HuH-7.5 (cell line): ENCODE measurements at places on chromosomes 1 and 21.

DNA sequence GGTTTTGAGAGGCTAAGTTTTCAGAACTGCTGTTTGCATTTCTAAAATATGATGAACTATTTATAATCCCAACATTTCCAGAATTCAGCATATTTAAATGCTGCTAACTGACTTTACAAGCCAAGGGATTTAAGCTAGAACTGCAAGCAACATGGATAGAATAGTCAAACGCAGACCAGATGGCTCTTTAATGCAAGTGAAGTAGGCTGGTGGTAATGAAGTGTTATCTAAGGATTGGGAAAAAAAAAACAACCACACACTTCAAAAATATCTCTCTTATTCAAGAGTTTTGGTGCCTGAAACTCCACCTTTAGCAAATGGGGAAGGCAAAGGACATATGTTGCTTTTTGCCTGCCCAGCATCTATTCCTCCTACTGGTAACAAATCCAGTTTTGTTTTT is 20.9 kb upstream of the SSX2IP start:
- no peak for DNase-seq

- DNase-seq = no peak
These were observed 6.6 kb upstream of the NSUN4 start for GRCh38 chr1:46334030-46334384.

- DNase-seq = peak; percentile 20
These were observed 122.0 kb upstream of the B3GALT2 start for GRCh38 chr1:193308438-193308837.

DNA sequence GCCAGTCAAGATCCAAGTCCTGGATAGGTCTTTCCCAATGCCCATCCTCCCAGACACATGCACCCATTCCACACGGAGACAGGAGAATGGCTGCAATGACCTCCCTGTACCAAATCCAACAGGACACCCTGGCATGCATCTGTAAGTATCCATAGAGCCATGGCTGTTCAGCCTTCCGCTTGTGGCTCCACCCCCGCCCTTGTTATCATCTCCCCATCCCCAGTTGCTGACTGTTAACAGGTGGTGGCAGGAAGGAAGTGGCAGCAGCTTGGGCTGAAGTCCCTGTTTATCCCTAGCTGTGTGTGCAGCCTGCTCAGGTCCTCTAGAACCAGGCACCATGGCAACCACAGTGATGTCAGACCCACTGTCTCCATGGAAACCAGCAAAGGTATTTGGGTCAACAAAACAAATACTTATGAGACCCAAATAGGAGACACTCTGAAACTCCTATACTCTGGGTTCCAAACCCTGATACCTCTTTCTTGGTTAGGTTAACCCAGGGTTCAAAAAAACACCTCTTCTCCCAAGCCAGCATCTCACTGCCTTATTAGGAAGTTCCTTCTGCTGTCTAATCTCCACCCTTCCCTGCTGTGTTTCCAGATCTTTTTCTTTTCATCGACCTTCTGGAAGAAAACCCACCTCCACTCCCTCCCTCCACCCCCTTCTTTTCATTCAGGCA is 721 bp downstream of the PBXIP1 start:
- DNase-seq = no peak

DNA sequence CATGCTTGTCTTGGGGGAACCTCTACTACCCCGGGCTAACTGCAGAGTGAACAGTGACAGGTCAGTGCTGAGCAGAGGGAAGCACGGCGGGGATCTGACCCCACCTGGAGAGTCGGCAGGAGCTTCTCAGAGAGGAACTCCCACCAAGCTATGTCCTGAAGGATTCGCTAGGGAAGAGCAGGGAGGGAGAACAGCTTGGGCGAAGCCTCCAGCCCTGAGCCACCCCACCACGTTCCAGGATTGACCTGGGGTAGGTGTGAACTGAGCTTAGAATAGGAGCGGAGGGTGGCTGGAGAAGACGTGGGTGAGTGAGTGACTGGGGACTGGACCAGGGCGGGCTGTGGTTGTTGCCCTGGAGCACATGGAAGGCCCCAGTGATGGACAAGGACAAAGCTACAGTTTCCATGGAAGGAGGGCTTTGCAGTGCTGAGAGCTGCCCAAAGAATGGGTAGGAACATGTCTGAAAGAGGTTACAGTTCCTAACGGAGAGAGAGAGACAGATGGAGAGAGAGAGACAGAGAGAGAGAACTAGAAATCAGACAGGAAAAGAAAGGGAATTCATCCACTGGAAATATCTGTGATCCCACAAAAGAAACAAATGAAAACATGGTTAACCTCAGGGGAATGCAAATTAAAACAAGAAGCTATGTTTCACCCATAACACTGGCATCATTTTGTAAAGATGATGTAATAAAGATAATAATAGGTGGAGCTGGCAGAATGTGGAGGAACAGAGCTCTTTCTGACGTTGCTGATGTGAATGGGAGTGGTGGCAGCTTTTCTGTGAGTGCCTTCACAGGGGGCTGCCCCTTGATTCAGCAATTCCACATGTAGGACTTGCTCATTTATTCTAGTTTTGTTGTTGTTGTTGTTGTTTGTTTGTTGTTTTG is 17.2 kb downstream of the BSND start:
- DNase-seq = no peak

GRCh38 chr21:40714536-40714935 is 132.4 kb downstream of the DSCAM start:
- no peak for DNase-seq

GRCh38 chr1:153616144-153616916 is at the start of gene S100A14:
Gene S100A14 (minus strand): TSS chr1:153616325. CDS start chr1:153615858, 467 bp downstream.
- DNase-seq = no peak

DNA sequence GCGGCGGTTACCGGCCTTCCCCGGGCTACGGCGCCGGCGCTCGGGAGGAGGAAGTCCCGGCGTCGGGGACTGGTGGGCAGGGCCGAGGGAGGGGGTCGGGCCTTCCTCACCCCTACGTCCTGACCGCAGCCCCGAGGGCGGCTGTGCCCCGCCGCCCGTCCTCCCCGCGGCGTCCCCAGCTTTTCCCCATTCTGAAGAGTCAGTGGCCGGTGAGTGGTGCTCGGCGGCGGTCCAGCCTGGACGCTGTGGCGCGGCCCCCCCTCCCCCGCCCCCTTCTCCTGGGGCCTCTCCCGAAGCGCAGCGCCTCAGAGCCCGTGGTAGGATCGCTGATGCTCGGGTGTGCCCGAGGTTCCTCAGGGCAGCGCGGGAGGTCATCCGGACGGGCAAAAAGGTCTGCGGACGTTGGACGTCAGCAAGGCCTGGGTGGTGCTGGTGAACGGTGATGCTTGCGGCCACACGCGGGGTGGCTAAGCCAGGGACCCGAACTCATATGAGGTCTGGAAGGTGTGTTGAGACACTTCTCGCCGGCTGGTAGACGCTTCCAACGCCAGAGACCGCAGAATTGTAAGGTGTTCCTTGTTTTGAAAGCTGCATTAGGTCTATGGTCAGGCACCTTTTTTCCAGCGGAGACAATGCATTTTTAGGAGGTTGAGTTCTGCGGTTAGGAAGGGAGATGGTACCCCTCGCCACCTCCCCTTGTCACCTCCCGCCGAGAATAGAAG is 725 bp downstream of the SLC25A33 start:
- peak; percentile 60 for DNase-seq

DNA sequence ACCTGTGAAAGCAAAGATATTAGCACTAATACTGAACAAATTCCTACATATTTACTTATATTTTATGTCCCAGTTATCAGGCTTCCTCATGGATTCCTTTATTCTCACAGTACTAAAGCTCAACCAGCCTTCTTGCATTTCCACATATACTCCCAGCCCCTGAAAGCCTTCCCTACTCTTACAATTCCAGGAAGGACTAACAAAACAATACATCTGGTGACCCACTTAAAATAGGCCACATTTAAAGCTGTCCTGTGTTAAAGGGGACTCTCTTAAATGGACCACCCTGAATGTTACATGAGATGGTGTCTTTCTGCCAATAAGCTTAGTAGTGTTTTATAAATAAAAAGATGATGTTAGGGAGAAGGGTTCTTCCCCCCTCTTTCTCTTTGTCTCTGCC is 54.4 kb downstream of the NTMT2 start:
- no peak for DNase-seq

GRCh38 chr1:37108596-37109188 is 74.4 kb upstream of the GRIK3 start:
- DNase-seq = no peak

GRCh38 chr1:94942171-94943128 is 15.5 kb upstream of the CNN3 start:
- no peak for DNase-seq

GRCh38 chr1:212413902-212414327 is 771 bp downstream of the PACC1 start:
- peak; percentile 27 for DNase-seq

GRCh38 chr1:112983537-112984131 is 27.6 kb upstream of the SLC16A1 start:
- no peak for DNase-seq

GRCh38 chr1:247008406-247008799 is 546 bp upstream of the ZNF695 start:
- no peak for DNase-seq

- DNase-seq = no peak
These were observed 869.8 kb upstream of the B3GALT2 start for GRCh38 chr1:194056169-194056568.

DNA sequence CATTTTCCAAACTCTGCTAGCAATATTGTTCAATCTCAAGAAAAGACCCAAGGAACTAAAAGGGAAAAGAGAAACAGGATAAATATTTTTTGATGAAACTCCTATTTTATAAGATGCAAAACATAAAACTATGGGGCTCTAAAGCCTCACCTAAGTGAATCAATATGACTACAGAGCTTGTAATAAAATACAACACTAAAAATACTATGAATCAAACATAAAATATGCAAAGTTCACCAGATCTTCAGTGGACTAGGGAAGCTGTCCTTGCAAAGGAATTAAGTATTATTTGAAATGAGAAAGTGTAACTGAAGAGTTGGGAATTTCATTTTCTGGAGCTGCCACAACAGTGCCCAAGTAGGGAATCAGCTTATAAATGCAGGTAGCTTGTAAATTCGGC is 124.5 kb downstream of the CRB1 start:
- DNase-seq = no peak

- no peak for DNase-seq
These were observed 17.2 kb downstream of the MEF2D start for GRCh38 chr1:156483397-156483796.

DNA sequence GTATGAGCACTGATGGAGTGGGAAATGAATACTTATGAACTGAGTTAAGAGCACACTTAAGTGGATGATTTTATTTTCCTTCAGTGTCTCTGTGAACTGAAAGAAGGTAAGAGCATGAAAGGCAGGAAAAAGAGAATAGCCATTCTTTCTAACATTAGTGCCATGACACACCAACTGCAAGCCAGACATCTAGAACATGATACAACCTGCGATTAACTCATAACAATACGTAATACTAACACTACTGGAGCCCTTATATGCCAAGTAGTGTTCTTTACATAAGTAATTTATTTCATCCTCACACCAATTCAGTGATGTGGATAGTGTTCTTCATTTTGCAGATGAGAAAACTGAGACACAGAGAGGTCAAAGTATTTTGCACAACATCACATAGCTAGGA is 56.7 kb downstream of the PRRX1 start:
- no peak for DNase-seq

- peak; percentile 80 for DNase-seq
These were observed 73.9 kb downstream of the RAP1GAP start for GRCh38 chr1:21594935-21595897.

DNA sequence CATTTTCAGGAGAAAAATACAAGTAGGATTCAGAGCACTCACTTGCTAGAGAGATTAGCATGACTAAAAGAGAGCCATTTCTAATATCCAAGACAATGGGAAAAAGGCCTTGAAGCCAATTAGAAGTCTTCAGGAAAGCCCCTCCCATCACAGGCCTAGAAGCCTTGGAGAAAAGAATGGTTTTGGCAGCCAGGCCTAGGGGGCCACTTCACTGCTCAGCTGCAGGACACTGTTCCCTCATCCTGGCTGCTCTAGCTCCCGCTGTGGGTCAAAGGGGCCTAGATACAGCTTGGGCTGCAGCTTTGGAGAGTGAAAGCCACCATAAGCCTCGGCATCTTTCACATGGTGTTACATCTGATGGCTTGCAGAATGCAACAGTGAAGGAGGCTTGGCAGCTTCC is 62.8 kb downstream of the RGS4 start:
- DNase-seq = no peak

- no peak for DNase-seq
These were observed 126.9 kb upstream of the DUSP10 start for GRCh38 chr1:221868593-221869303.

DNA sequence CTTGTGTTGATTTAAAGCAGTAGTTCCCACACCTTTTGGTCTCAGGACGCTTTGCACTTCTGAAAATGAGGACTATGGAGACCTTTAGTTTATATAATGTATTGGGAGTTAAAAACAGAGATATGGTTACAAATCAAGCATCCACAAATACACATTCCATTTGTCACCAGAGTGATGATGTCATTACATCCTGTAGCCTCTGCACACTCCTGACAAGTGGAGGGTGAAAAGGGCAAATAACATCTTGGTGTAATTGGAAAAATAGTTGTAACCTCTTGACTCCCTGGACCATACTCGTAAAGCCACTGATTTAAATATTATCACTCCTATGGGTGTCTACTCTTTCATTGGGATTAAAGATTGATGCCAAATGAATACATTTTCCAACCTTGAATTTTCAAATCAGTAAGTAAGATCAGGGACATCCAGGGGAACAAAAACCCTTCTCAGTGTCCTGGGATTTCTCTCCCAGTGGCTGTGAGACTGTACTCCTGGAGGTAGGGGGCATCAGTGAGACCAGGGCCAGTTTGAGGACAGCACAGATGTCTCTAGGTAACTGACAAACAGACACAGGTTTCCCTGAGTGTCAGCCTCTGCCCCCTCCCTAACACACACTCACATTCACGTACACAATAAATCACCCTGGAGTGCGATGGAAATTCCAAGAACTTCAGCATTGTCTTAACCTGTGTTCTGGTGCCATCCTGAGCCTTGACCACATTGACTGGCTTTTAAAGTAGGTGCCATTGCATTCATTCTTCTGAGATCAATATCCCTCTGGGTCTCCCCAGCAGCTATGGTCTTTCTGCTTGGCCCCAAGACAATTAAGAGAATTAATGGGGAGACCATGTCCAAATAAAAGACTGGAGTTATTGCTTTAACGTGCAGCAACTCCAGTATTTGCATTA is 63.0 kb downstream of the NR5A2 start:
- DNase-seq = peak; percentile 32

DNA sequence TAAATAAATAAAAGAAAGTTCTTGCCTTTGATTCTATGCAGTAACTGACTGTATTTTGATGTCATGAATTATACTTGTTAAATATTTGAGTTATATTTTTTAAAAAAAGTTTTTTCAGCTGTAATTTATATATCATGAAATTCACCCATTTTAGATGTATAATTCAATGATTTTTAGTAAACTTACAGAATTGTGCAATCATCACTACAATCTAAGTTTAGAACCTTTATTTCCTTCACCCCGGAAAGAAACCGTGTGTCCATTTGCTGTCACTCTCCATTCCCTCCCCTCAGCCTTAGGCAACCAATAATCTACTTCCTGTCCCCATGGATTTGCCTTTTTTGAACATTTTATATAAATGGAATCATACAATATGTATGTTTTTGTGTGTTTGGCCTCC is 32.5 kb upstream of the DISC1 start:
- no peak for DNase-seq

DNA sequence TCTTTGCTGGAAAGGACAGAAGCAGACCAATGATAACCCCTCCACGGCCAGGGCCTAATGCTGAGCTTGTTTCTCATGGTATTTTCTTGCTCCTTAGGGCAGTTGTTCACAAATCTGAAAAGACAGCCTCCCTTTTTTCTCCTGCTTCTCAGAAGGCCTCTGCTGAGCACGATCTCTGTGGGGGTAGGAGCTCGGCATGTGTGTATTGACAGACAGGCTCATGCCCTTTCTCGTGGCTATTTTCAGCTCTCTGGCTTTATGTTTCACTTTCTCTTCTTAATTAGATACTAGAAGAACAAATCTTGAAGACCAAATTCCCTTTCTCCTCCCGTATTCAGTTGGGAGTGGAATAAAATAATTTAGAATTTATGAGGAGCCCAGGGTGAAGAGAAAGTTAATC is 768 bp upstream of the RIIAD1 start:
- no peak for DNase-seq
